Endothelial cell of coronary artery (primary cell): ENCODE measurements at places on chromosomes 3 and 15. TPM values are rescaled to one million over a fixed set of nuclear protein-coding genes. Genes with fewer than 3 reads are reported as not detected.

The EFCAB12 gene
- total RNA-seq: under 0.01 TPM in 1 of 2 replicates, not detected in the other

The TUBGCP4 gene
- 9.8 and 12.1 TPM in 2 replicates for total RNA-seq

The USF3 gene
- 3.6 and 4.0 TPM in 2 replicates for total RNA-seq

The UBAP1L gene
- 0.90 and 1.9 TPM in 2 replicates for total RNA-seq

The GP9 gene
- not detected in 2 replicates for total RNA-seq

The TRPM1 gene
- total RNA-seq: 0.19 and 0.27 TPM in 2 replicates

The LIPC gene
- 0.09 TPM in 1 of 2 replicates, not detected in the other for total RNA-seq

The TGM5 gene
- total RNA-seq: not detected in 2 replicates

The EID1 gene
- 177 and 195 TPM in 2 replicates for total RNA-seq

The REC114 gene
- not detected in 2 replicates for total RNA-seq

The CCDC39 gene
- under 0.01 TPM in 1 of 2 replicates, not detected in the other for total RNA-seq
